Activated effector memory CD4-positive, alpha-beta T cell treated with Interleukin-2 at 50 U/mL for 16 hours (primary cell): ENCODE measurements at places on chromosomes 16 and 17.

DNA sequence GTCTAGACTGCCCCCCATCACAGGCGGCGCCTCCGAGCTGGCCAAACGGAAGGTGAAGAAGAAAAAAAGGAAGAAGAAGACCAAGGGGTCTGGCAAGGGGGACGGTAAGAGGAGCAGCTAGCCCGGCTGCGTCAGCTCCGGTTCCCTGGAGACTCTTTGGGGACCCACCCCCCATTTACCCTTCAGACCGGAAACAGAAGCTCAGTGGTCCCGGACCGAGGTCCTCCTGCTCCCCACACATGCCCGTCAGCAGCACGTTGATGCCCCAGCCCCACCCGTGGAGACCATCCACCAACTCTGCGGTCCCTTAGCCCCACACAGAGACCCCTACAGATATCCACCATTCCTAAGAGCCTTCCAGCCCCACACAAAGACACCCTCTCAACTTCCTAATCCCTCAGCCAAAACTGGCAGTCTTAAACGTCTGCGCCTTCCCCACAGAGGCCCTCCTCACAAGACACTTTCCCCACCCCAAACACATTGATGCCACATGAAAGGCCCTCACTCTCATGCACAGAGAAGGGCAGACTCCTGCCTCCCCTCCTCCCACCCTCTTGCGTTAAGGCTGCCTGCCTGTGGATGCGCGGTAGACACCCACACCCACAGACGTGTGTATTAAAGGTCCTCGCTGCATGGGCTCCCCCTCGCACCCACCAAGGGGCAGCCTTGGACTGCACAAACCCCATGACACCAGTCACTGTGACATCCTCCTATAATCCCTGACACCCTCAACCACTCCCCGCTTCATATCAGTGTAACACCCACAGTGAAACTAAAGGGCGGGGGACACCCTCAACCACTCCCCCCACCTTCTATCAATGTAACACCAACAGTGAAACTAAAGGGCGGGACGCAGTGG is 58.2 kb upstream of the RPH3AL start:
- peak; percentile 52 for DNase-seq

DNA sequence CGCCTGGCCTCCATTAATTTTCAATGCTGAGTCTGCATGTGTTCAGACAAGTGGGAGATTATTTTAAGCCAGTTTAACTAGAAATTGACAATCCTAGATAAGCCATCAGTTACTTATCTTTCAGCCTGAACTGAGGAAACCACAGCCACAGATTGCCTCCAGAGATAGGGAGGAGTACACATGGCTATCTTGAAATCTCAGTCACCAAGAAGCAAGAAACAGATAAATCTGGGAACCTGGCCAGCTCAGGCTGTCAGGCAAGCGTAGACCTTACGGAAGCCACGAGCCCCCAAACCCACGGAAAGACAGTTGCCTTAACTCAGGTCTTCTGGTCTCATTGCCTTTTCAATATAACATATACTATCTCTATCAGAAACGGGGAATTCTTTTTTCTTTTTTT is 2.0 kb upstream of the GLG1 start:
- peak; percentile 41 for DNase-seq

- no peak for DNase-seq
Observed at GRCh38 chr16:80045861-80046260, 445.3 kb upstream of the MAF start.

DNA sequence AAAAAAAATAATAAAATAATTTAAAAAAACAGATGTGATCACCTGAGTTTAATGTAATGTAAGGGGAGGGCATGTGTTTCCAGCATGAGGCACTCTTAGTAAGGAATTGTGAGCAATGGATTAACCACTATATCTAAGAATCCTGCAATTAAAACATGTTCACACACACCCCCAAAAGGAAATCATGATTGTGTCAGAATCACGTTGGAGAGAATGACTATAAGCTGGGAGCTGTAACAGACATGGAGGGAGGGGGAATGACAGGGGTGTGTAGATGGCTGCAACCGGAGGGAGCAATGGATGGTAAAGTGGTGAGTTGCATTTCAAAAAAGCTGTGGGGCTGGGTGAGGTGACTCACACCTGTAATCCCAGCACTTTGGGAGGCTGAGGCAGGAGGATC is 13.6 kb upstream of the CCL22 start:
- DNase-seq: no peak

DNA sequence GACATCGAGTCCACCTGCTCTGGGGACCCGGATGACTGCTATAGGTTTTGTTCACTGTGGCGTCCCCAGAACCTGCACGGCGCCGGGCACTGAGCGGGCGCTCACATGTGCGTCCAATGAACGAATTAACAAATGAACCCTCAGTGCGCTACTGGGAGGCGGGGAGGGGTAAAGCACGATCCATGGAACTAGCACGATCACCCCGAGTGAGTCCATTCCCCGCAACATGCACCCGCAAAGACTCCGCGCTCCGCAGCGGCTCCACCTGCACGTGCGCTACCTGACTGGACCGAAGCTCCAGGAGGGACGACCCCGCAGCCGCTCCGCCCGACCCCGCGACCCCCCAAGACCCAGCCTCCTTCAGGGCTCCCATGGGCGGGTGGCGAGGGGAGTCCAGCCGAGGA is 491 bp downstream of the TRAP1 start:
- no peak for DNase-seq
